ENCODE measurements at places on chromosomes 7 and 10.

DNA sequence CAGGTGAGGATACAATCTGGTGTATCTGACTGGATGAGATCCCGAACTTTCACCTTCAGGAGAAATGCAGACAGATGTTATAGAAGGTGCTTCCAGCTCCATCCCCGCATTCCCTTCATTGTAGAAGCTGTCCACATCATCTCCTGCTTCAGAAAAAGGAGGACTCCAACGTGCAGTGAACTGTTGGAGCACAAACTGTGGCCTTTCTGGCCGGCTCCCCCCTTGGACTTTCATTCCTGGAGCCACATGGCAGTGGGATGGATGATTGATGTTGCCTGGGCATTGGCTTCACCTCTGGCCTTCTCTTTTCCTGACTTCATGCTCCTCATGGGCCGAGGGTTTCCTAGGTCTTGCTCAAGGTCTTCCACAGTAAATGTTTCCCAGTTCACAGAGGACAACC, 29.6 kb upstream of the ZNF273 start:
- DNase-seq: no peak

GRCh38 chr7:136353287-136353686, 376.1 kb upstream of the MTPN start:
- no peak for DNase-seq

- no peak for DNase-seq
Measured at GRCh38 chr10:128928231-128928836, 538.7 kb upstream of the MGMT start.

GRCh38 chr10:116385994-116386809, 41.4 kb upstream of the PNLIPRP3 start:
- DNase-seq: no peak

DNA sequence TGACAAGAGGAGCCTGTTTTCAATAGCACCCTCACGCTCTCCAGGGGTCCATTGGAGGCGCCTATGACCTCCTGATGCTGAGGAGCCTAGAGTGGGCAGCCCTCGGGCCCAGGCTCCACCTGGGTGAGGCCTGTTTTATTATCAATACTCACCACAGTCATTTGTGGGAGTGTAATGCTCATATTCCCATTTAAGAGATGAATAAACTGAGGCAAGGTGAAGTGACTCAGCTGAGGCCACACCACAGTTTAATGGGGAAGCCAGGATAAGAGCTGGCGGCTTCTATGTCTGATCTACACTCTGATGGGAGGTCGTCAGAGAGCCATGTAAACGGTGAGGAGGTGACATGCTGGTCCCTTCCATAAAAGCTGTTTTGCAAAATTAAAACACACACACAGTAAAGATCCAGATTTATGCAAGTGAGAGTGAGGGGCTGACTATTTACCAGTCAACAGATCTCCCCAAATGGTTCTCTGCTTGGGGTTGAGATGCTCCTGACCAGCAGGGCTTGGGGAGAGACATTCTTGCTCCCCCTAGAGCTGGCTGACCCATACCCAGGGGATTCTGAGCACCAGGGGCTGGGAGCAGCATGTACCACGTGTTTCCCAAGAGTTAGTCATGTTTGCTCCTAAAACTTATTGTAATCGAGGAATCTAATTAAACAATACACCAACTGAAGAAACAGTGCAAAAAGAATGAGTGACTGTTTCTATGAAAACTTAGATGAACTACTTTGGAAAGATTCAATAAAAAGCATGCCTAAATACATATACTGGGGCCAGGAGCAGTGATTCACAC, 81.0 kb upstream of the INSIG1 start:
- no peak for DNase-seq

- DNase-seq: no peak
Measured at GRCh38 chr7:33062023-33062781, at the start of gene NT5C3A. NT5C3A (minus strand) TSS chr7:33062776; CDS start chr7:33062705, 71 bp downstream.

GRCh38 chr10:60334991-60335390, 54.7 kb downstream of the ANK3 start:
- DNase-seq: no peak

- DNase-seq: no peak
Measured at GRCh38 chr10:125362950-125363349, 202.6 kb upstream of the CTBP2 start.

DNA sequence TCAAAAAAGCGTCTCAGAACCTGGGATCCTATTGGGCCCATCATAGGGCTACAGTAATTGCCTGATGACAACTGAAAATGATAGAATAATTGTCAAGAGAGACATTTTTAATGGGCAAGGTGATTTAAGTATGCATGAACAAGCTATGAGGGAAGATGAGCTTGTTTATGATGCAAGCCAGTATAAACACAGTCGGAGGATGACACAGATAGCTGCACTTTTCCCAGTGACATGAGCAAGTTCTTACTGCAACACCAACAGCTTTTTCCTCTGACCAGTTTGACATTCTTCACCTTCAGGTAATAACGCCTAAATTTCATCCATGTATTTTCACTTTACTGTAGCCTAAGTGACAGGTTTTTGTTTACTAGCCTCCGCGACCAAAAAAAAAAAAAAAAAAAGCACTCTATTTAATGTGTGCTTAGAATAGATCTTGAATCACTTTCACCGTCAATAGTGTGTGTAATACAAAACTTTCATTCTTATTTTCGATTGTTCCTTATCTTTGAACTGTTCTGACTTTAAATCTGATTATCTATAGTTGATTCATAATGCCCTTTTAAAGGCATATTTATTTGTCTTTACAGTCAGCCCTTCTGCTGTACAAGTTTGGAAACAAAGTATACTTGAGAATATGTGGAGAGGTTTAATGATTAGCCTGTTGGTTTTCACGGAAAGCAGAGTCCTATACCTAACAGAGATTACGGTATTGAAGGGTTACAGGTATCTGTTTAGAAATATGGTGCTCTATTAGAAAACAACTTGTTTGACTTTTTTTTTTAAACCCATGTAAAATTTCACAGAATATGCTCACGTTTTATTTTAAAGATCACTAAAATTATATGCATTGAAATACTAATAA, 1.7 kb downstream of the FOXP2 start:
- DNase-seq: no peak

DNA sequence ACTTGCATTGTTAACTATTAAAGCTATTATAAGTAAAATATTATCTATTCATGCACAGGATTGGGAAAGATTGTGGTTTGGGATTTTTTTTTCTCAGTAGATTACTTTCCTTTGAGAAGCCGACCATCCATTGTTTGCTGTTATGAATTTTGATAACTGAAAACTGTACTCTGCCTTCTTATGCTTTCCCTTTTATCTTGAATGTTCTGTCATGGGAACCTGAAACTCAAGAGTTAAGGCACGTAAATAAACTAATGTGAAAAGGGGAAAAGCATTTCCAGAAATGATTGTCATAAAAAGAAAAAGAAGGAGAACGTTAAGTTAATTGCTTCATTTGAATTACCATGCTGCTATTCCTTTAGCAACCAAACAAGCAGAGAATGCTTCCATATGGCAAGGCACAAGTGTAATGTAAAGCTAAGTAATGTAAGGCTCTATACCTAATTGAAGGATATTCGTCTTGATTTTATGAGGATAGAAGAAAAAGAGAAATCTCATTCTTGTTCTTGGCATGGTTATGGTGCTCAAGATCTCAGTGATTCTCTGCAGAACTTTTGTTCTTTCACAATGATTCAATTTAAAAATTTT, 370.8 kb downstream of the AUTS2 start:
- no peak for DNase-seq

GRCh38 chr7:92631850-92632487, 41.8 kb upstream of the FAM133B start:
- DNase-seq: no peak

- DNase-seq: peak; percentile 85
Measured at GRCh38 chr10:72320676-72321247, 34.0 kb downstream of the DNAJB12 start.

- DNase-seq: no peak
Measured at GRCh38 chr10:33358016-33358415, 23.5 kb upstream of the NRP1 start.

DNA sequence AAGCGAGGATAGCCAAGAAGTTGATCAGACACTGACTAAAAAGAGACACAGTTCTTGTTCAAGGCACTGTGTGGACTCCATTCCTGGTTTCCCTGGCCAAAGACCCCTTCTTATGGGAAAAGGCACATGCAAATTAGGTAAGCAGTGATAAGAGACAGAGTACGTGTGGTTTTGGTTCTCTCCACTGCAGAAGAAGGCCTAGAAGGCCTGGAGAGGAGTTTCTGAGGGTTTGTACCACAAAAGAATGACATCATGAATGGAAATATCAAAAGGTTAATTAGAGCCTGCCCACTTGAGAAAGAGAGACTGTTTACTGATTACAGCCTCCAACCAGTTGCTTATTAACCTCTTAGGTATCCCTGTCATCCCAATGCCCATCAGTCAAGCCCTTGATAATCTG, 137.5 kb downstream of the ZNF365 start:
- DNase-seq: no peak

DNA sequence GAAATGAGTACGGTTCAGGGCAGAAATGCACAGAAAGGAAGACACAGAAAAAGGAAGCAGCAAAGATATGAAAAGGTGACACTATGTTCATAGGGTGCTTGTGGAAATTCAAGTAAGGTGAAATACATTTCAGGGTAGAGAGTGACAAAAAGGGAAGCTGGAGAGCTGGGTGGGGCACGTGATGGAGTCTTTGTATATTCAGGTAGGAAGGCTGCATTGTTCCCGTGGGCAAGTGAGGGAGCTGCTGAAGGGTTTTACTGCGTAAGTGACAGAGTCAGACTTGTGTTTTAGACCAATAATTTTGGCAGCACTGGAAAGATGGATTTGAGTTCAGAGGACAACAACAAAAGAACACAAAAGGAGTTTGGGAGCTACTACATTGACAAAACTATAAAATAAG, 35.3 kb upstream of the ANK3 start:
- DNase-seq: no peak

- DNase-seq: no peak
Measured at GRCh38 chr10:84842593-84842992, 514.2 kb downstream of the CCSER2 start.

- no peak for DNase-seq
Measured at GRCh38 chr7:78081888-78082287, 283.3 kb downstream of the PHTF2 start.

- DNase-seq: no peak
Measured at GRCh38 chr7:110721395-110721794, 369.5 kb upstream of the LRRN3 start.

GRCh38 chr7:115471891-115472290, 550.0 kb downstream of the MDFIC start:
- no peak for DNase-seq

- DNase-seq: no peak
Measured at GRCh38 chr7:41475801-41476459, 227.0 kb downstream of the INHBA start.

GRCh38 chr10:75632805-75633462, 201.5 kb downstream of the LRMDA start:
- DNase-seq: no peak

DNA sequence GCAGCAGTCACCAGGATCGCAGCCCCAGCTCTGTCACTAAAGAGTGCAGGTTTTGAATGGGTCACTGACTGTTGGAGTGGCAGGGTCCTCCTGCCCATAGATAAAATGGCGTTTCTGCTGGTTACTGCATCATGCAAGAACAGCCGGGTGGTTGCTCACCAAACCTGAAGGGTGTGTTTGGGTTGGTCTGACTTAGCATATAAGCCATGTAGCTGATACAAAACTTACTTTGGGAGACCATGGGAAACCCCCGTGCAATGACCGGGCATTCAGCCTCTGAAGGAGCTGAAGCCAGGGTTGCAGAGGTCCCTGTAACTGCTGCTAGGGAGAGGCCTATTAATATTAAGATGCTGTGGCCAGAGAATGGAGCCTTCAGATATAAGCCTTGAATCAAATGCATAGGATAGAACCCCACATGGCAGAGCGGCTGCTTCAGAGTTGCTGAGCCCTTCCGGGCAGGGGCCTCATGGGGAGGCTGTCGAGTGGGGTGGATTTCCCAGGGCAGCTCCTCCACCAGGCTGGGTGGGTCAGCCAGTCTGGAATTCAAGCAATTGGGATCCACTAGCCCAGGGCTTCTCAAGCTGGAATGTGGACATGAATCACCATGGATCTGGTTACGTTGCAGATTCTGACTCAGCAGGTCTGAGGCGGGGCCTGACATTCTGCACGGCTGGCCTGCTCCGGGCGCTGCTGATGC, 70.9 kb upstream of the CTBP2 start:
- DNase-seq: no peak

DNA sequence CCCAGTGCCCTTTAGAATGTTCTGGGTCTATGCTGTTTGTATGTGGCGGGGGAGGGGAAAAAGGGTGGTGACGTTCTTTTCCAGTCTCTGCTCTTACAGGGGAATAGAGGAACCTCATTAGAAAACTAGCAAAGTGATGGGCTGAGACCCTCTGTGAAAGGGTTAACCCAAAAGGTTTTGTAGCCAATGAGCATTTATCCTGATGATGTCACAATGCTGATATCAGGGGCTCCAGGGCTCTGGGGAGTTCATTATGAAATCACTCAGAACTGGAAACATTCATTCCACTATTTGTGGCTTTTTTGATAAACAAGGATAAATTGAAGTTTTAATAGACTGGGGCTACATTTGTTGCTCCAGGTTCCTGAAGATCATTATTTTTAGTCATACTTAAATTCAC, 71.7 kb downstream of the ARID5B start:
- DNase-seq: no peak

DNA sequence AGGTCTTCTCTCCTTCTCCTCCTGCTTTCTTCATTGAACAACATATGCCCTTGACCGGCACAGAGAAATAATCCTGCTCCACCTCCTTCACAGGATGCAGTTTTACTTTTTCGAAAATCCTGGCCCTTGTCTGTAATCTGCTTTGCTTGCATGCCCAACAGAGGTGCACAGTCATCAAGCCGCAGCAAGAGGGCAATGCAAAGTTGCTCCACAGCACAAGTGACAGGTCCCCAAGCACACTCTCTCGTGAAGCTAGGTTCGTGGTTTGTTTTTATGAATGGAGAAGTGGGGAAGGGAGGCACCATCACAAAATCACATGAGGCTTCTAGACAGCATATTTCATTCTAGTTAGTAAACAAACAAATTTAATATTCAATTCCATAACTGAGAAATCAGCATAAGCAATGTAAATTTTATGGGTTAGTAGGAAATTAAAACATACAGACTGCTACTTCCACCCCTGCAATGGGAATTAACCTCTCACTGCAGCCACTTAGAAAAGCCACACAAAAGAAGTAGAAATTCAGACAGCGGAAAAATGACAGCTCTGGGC, 178.8 kb downstream of the TPK1 start:
- no peak for DNase-seq

- DNase-seq: no peak
Measured at GRCh38 chr10:105383978-105384377, 742.9 kb downstream of the SORCS3 start.

GRCh38 chr7:15764010-15764409, 77.5 kb upstream of the MEOX2 start:
- DNase-seq: no peak

DNA sequence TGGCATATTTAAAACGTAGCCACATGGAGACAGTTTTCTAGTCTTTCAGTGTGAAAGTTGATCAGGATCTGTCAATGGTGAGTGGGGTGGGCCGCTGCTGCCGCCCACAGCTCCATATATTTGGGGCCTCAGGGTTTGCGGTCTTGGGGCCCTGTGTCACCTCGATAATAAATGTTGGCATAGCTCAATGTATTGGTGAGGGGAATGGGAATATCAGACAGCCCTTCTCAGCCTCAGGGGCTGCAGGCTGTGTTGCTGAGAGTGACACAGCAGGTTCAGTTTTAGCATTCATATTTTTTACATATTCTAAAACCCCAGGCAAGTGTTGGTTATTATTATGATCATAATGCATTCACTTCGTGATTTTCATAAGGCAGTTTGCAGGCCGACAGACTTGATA, 5.3 kb downstream of the CDH23 start:
- DNase-seq: no peak

GRCh38 chr7:138890499-138891445, 90.4 kb downstream of the KIAA1549 start:
- no peak for DNase-seq
